ENCODE measurements at places on chromosomes 2 and 18.

- DNase-seq, result no peak
Measured at GRCh38 chr2:31483246-31483645, 68.7 kb upstream of the XDH start.

DNA sequence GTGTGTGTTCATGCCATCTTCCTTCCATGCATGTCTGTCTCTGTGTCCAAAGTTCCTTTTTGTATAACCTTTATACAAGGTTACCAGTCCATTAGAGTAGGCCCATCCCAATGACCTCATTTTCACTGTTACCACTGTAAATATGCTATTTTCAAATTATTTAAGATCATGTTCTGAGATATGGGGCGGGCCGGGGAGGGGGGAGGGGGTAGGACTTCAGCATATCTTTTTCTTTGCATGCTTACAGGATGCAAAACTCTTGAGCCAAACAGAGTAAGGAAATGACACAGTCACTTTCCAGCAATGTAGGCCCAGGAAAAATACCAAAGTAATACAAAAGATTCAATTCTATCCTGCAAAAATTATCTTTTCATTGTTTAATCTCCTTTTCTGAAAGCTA lies 124.1 kb upstream of the HNRNPA3 start:
- DNase-seq, result no peak

GRCh38 chr18:35334821-35335220 lies 9.4 kb downstream of the ZNF24 start:
- DNase-seq, result no peak

DNA sequence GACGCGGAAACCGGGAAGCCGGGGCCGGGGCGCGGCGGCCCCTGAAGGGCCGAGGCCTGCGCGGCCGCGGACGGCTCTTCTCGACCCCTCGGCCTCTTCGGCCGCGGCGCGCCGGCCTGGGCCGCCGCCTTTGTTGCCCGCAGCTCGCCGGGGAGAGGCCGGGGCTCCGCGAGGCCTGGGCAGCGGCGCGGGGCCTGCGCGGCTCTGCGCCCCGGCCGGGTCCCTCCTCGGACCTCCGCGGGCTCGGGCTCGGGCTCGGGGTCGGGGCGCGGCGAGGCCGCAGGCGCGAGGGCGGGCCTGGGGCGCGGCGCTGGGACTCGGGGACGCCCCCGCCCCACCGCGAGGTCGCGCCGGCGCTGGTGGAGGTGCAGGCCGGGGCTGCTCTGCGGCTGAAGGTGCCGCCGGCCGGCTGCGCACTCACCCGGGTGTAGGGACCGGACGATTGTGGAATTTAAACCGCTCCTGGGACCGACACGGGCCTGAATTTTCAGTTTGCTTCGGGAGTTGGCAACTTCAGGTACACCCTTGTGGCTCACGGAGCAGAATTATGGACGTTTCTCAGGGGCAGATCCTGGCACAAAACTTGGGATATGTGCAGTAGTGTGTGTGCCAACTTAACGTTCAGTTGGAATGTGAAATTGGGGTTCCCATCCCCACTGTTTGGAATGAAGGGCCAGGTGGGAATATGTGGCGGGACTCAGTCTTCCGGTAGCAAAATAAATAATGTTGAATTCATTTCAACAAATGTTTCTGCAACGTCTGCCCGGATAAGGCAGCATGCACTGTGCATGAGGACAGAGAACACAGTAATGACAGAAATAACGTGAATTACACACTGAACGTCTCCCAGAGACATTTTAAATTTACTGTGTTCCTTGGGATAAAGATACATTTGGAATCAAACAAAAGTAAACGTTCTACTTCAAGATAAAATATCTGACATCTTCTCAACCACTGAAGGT lies 787 bp downstream of the SOCS6 start:
- no peak for DNase-seq

DNA sequence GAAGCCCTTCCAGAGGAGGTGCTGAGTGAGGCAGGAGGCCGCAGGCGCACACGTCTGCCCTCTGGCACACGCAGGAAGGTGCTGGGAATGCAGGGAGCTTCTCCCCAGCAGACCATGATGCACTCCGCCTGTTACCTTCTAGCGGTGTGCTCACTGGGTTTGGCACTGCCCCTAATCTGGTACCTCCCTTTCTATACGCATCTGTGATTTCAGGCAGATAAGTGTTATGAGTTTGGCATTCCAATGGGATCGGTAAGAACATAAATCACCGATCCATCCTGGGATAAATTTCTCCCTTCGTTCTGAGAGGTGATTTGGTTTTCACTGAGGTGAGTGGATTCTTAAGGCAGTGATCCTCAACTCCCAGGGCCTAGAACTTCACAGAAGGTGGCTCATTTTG lies 34.6 kb downstream of the ODC1 start:
- no peak for DNase-seq

DNA sequence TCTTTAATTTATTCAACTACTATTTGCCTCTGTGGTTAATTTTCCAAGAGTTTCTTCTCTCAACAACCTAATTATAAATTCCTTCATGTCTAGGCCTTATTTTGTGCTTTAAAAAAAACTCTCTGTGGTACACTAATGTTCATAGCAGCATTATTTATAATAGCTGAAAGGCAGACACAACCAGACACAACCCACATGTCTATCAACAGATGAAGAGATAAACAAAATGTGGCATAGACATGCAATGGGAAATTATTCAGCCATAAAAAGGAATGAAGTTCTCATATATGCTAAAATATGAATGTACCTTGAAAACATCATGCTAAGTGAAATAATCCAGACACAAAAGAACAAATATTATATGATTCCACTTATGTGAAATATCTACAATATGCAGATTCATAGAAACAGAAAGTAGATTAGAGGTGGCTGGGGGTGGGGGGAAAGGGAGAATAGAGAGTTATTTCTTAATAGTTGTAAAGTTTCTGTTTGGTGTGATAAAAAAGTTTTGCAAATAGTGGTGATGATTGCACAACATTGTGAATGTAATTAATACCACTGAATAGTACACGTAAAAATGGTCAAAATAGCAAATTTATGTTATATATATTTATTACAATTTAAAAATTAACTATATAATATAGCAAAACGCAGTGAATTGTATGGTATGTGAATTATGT lies 28.1 kb upstream of the RASGRP3 start:
- DNase-seq, result no peak

DNA sequence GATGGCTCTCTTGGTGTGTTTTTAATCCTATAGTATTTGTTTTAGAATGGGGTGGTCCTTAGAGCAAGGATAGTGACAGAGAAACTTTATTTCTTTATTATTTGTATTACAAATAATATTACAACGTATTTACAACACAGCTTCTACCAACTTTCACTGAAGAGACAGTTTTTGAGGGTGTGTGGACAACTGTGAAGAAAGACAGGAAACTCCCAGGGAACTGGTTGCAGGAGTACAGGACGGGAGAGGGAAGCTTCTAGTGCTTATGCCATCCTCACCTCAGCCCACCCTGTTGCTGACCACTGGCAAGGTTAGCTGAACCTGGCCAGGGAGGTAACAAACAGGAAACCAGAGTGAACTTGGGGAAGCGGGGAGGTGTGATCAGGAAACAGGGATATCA lies 251.7 kb downstream of the BCL11A start:
- no peak for DNase-seq

DNA sequence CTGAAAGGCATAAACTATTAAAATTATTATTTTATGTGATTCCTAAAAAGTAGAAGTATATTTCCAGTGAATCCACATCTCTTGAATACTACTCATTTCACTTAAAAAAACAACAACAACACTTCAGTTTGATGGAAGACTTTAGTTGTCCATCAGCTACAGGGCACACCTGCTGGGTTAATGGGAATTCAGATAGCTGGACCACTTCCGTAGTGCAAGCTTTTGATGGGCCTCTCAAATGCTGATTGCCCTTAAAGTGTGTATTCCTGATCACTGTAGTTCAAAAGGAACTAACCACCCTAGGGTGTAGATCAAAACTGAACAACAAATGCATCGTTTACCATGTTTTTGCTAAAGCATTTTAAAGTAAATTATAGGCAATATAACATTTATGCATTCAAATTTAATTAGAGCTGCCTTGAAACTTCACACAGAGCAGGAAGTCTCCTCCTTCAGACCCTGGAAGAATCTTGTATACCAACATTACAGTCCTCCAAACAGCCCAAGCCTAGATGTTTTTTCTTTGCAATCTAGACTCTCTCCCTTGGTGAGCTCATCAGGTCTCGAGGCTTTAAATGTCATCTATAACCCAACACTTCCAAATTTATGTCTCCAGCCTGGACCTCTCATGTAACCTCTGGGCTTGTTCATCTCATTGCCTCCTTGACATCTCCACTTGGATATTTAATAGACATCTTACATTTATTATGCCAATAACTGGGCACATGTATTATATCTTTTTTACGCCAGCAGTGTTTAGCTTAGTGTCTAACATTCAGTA lies 510.1 kb upstream of the SLC39A10 start:
- DNase-seq, result no peak

DNA sequence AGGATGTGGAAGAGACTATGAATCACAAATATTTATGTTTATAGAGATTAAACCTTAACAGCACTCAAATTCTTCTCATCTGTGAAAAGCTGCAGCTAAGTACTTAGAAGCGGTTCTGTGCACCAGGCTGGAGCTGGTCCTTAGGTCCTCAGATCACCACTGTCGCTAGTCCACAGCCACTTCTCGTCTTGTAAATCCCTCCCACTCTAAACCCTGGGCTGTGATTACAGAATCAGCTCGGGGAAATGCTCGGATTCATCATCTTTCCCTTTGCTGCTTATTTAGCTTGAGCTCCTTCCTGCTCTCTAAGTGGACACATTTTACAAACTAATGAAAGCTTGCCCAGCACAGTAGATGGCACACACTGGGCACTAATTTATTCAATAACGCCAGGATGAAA lies 61.7 kb downstream of the RNF152 start:
- no peak for DNase-seq

- no peak for DNase-seq
Measured at GRCh38 chr2:176637486-176638166, 368.4 kb downstream of the MTX2 start.

All from activated effector memory CD4-positive, alpha-beta T cell treated with Interleukin-2 at 50 U/mL for 16 hours (primary cell).